IPS DF 6.9 (cell line): ENCODE measurements at places on chromosomes 6 and 20.

DNA sequence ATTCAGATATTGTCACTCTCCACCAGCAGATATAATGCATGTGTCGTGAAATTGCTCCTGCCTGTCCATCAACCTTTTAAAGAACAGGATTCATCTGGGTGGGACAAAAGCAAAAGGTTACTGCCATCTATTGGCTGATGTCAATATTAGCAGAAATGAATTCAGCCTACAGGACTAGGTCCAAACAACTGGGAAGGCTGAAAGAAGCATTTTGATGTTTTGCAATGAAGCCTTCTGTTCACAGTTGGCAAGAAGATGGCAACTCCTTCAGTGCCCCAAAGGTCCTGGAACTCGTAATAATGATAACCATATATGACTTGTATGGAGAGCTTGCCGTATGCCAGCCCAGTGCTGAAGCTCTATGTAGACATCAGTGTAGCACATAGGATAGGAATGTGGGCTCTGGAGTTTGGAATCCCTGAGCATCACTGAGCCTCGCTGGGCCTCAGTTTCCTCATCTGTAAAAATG is 7.5 kb downstream of the BCAS1 start:
- no peak for DNase-seq

DNA sequence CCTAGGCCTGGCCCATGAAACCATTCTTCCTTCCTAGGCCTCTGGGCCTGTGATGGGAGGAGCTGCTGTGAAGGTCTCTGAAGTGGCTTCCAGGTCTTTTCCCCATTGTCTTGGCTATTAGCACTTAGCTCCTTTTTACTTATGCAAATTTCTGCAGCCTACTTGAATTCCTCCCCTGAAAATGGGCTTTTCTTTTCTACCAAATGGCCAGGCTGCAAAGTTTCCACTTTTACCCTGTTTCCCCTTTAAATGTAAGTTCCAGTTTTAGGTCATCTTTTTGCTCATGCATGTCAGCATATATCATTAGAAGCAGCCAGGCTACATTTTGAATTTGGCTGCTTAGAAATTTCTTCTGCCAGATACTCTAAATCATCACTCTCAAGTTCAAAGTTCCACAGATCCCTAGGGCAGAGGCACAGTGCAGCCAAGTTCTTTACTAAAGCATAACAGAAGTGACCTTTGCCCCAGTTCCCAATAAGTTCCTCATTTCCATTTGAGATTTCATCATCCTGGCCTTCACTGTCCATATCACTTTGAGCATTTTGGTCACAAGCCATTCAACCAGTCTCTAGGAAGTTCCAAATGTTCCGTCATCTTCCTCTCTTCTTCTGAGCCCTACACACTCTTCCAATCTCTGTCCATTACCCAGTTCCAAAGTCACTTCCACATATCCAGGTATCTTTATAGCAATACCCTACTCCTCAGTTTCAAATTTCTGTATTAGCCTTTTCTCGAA is 71.9 kb downstream of the TBC1D7 start:
- DNase-seq = no peak

GRCh38 chr6:13438126-13438525 is 49.3 kb downstream of the GFOD1 start:
- no peak for DNase-seq

- DNase-seq = no peak
These were observed 15.1 kb downstream of the RALGAPA2 start for GRCh38 chr20:20697325-20697845.

GRCh38 chr20:22004946-22005345 is 299.5 kb downstream of the PAX1 start:
- DNase-seq = no peak

DNA sequence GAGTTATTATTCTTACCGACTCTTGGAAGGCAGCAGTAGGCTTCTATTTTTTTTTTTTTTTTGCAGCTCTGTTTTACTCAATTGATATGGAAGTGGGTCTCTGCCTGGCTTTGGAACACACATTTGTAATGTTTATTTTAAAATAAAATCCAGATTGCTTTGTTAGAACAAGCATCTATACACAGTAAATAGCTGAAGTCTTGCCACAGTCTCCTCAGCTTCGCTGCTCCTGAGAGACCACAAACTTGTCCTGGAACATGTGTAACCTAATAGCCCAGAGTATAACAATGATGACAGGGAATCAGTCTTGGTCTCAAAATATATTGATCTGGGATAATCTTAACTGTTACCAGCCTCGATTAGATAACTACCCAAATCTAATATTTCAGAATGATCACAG is 299.8 kb upstream of the NOX3 start:
- DNase-seq = no peak
